ENCODE measurements at places on chromosomes 2 and 18.

GRCh38 chr18:72542984-72543356 lies 1.2 kb downstream of the CBLN2 start:
- no peak for DNase-seq

- DNase-seq: no peak
Measured at GRCh38 chr2:44902217-44903137, 39.0 kb upstream of the SIX3 start.

- DNase-seq: no peak
Measured at GRCh38 chr2:203583701-203584100, 48.6 kb upstream of the RAPH1 start.

- DNase-seq: no peak
Measured at GRCh38 chr2:70607121-70607561, 53.5 kb upstream of the TGFA start.

DNA sequence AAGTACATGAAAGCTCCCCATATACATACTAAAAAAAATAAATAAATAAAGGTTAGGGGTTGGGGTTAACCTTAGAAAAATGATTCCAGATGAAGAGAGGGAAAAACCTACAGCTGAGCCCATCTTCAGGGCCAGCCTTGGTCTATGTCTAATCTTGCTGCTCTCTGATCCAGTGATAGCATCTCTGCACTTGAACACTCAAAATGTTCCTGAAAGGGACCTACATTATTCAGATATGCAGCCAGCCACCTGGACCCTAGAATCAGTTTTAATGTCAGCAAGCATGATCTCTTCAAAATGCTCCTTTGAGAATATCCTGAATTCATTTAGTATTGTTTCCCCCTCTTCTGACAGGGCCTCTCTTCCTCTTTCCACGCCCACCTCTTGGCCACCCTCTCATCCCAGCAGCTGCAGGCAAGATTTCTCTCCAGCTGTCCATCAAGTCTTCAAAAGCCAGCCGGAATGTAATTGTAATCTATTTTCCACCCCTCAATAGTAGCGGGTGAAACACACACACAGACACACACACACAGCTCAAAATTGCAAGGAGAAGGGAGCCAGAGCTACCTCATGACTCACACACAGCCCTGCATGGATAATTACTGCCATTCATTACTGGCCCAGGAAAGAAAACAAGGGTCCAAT lies 135.5 kb downstream of the MYO3B start:
- no peak for DNase-seq
